ENCODE measurements at places on chromosomes 3 and 15.

- no peak for DNase-seq
Observed at GRCh38 chr3:156131241-156131640, 10.9 kb downstream of the KCNAB1 start.

DNA sequence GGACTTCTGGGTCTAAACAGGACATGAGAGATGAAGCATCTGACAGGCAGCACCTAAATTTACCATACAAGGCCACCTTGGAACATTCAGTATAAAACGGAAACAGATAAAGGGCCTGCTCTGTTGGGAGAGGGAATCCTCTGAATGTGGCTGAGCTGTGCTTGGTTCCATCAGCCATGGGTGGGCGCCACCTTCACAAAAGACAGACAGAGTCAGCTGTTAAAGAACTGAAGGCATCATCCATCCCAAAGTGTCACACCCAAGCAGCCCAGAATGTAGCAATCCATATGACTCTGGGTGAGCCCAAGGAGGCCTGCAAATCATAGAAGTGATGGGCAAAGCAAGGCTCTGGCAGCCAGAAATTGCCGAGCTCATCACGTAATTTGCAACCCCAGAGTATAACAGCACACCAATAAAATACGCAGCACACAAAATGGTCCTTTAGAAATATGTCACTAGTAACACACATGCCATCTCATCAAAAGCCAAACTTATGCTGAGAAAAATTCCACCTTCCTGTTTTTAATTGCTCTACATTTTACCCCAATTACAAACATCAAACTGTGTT lies 24.8 kb upstream of the RBP1 start:
- peak; percentile 8 for DNase-seq

DNA sequence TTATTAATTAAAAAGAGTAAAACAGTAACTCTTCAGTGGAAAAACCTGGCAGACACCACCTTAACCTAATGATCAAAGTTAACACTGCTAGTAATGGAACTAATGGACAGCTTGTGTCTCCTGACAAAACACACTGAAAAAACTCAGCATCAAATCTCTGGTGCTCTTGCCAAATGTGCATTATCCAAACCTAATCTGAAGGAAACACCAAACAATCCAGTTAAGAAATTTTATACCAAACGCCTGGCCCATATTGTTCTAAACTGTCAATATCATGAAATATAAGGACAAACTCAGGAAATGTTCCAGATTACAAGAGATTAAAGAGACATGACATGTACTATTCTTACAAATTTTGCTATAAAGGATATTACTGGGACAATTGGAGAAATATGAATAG lies 10.4 kb downstream of the RSL24D1 start:
- no peak for DNase-seq

GRCh38 chr15:78314181-78314581 lies 14.8 kb upstream of the SKIC8 start:
- DNase-seq, result no peak

- peak; percentile 8 for DNase-seq
Observed at GRCh38 chr3:97914388-97914787, 57.8 kb downstream of the RIOX2 start.

DNA sequence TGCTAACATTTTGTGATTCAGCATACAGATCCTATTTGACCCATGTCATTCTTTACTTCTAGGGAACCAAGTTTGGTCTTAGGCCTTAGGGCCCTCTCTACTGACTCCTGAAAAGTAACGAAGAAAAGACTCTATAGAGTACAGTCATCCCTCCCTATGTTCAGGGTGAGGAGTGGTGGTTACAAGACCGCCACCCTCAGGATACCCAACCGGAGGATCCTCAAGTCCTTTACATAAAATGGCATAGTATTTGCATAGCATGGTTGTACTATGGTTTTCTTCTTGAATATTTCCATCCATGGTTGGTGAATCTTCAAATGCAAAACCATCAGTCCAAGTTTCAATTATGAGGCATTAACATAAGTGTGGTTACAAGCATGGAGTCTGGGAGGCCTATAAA lies 327.6 kb downstream of the FGF12 start:
- no peak for DNase-seq

DNA sequence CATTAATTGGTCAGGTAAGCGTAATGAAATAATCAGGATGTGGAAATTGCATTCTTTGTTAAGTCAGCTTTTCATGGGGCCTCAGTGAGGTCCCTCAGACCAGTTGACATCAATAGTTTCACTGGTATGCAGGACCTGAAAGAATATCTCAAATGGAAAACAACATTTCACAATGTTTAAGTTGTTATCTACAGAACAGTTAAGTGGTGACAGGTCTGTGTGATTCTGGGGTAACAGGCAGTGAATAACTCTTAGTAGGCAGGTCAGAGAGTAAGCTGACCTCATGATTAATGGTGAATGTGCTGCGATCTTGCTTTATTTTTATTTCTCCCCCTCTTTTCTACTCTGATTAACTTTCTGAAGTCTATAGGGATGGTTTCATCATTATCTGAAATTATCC lies 28.9 kb upstream of the ACP3 start:
- DNase-seq, result no peak

DNA sequence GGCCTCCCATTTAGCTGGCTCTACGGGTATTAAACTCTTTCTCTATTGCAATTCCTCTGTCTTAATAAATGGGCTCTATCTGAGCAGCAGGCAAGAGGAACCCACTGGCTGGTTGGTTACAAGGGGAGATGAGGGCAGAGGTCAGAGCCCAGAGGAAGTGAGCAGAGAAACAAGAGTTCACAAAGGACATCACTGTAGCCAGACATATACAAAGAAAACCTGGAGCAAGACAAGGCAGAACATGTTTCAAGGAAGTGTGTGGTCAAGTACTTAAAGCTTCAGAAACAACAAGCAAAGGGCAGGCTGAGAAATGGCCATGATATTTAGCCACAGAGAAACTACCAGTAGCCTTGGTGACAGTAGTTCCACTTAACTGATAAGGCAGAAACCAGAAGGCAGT lies 24.3 kb downstream of the SUSD5 start:
- no peak for DNase-seq

DNA sequence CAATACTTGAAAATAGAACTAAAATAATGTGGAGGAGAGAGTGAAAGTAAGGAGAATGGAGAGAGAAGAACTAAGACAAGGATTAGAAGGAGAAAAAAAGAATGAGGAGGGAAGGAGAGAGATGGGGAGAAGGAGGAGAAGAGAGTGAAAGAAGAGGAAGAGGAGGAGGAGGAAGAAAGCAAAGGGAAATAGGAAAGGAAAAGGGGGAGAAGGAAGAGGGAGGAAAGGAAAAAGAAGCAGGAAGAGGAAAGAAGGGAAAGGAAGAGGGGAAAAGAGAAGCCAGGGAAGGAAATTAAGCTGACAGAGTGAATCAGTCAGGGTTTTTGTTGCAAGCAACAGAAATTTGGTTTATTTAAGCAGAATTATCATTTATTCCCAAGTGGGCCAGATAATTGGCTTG lies 241.7 kb upstream of the P2RY1 start:
- DNase-seq, result no peak

GRCh38 chr3:62046326-62046725 lies 327.0 kb downstream of the FEZF2 start:
- no peak for DNase-seq

DNA sequence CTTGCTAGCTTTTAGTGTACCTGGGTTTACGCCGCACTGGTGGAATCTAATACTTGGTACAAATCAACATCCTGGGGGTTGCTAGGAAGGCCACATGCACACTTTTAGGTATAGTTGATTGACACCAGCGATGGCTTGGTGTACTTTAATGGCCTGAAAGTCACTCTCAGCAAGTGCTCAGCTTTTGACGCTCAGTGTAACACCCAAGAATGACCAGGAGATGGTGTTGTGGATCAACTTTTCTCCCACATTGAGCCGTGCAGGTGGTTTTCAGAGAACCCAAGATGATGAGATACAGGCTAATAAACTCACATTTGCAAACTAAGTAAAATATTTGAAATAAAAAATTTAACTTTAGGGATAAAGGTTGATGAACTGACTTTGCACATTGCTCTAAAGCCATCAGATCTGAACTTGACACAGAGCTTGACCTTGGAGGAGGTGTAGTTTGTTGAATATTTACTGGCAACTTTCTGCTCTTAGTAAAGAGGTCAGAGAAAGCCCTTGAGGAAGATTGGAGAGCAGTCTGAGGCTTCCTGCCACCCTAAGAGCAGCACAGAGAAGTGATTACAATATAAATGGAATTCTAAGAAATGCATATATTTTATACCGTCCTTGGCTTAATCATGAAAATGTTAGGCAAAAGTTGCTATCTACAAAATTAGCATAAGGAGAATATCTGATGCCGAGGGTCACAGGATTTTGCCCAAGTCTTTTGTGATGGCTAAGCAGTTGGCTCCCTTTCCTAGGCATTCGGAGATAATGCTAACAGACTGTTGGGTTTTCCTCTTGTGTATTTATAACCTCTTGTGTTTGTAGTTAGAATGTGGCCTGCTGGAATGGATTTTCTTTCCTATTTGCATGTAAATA lies 143.4 kb upstream of the RASGRP1 start:
- DNase-seq, result peak; percentile 53

- no peak for DNase-seq
Observed at GRCh38 chr15:91192690-91193377, 92.8 kb downstream of the SV2B start.

GRCh38 chr15:49900903-49901235 lies 218.2 kb downstream of the ATP8B4 start:
- no peak for DNase-seq

GRCh38 chr3:141012571-141012970 lies 38.6 kb upstream of the SPSB4 start:
- no peak for DNase-seq

- no peak for DNase-seq
Observed at GRCh38 chr3:23752126-23752525, 53.6 kb upstream of the UBE2E1 start.

GRCh38 chr15:66661432-66662096 lies 40.5 kb upstream of the SMAD6 start:
- no peak for DNase-seq

- DNase-seq, result no peak
Observed at GRCh38 chr15:66472176-66472999, 25.2 kb downstream of the SNAPC5 start.

GRCh38 chr15:26013981-26014380 lies 150.9 kb upstream of the ATP10A start:
- no peak for DNase-seq

DNA sequence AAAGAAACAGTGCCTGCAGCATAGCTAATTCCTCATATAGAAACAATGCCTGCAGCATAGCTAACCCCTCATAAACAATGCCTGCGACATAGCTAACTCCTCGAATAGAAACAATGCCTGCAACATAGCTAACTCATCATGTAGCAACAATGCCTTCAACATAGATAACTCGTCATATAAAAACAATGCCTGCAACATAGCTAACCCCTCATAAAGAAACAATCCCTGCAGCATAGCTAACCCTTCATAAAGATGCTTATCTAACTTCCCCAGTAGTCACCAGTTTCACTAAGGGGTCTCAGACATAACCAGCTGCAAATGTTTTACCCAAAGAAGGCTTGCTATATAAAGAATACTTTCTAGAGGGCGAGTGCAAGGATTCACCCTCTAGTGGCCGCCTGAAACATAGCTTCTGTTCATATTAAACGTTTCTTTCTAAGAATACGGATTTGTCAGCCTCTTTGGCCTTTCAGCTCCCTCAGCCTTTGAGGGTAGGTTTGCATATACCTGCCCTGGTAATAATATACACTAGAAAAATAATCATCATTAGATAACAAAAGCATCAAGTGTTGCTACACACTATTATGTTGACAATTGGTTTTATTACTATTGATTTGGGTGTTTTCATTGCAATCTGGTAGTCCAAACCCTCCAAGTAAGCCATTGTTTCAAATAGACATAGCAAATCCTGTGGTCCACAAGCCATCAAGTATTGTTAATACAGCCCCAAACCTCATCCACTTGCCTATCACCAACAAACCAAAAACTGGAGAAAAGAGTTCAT lies 44.4 kb upstream of the FAN1 start:
- DNase-seq, result peak; percentile 6

GRCh38 chr3:15356176-15356575 lies 23.8 kb upstream of the SH3BP5 start:
- DNase-seq, result no peak

- no peak for DNase-seq
Observed at GRCh38 chr15:64067564-64068030, 21.3 kb upstream of the DAPK2 start.

- no peak for DNase-seq
Observed at GRCh38 chr15:89399238-89400115, 64.9 kb upstream of the POLG start.

GRCh38 chr3:150738688-150739087 lies 24.3 kb downstream of the SIAH2 start:
- no peak for DNase-seq

GRCh38 chr3:52774901-52775864 lies 2.2 kb upstream of the ITIH1 start:
- DNase-seq, result no peak

DNA sequence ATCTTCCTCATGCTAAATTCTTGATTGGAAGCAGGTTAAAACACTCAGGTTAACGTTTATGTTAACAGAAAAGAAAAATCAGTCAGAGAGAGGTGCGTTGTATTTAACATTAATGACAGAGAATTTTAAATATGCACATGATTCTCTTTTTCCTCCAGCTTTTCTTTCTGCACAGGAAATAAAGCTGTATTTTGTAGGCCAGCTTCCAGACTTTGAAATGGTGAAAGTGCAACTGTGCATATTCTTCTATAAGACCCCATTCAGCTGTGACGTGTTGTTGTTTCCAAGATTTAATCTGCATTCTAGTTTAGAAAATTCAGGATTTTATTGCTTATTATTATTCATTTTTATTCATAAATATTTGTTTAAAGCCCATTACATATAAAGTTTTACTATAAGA lies 11.8 kb downstream of the MBNL1 start:
- no peak for DNase-seq

DNA sequence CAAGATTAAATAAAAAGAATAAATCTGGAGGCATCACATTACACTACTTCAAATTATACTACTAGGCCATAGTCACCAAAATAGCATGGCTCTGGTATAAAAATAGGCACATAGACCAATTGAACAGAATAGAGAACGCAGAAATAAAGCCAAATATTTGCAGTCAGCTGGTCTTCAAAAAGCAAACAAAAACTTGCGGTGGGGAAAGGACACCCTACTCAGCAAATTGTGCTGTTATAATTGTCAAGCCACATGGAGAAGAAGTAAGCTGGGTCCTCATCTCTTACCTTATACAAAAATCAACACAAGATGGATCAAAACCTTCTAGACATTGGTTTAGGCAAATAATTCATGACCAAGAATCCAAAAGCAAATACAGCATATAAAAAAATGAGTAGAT lies 259.2 kb upstream of the SLITRK3 start:
- DNase-seq, result no peak

DNA sequence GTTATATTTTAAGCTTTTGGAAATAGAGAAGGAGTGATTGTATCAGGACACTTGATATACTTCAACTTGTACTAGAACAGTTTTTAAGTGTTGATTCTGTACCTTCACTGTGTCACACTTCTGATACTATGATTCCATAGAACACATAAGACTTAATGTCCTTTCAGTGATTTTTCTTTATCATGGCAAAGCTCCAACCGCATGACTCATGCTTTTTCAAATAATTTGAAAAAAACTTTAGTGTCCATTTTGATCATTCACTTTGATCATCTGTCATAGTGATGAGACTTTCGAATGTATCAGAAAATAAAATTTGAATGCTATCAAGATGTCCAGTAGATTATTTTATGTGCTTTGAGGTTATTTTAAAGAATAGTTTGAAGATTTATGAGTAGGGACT lies 32.0 kb downstream of the AP4E1 start:
- no peak for DNase-seq
